Activated CD4-positive, alpha-beta T cell treated with anti-CD3 and anti-CD28 coated beads, Interleukin-2, amount 50 U/mL, for 4 hours (primary cell): ENCODE measurements at places on chromosomes 4 and X.

- DNase-seq, result peak; percentile 56
Measured at GRCh38 chr4:7960790-7961655, 21.4 kb upstream of the AFAP1 start.

DNA sequence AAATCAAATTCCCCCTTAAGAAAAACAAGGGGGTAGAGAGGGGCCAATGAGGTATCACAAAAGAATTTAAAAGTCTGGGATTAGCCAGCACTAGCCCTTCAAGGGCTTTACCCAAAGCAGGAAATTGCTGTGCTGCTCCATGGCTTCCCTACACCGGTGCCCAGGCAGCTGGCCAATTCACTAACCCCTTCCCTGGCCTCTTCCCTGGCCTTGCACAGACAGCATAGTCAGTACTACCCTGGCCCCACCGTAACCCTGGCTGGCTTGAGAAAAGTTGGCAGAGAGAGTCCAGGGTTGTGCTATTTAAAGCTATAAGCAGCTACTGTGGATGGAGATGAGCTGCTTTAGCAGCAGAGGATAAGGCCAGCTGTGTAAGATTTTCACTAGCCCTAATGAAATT lies 43.1 kb downstream of the ADAMTS3 start:
- no peak for DNase-seq

DNA sequence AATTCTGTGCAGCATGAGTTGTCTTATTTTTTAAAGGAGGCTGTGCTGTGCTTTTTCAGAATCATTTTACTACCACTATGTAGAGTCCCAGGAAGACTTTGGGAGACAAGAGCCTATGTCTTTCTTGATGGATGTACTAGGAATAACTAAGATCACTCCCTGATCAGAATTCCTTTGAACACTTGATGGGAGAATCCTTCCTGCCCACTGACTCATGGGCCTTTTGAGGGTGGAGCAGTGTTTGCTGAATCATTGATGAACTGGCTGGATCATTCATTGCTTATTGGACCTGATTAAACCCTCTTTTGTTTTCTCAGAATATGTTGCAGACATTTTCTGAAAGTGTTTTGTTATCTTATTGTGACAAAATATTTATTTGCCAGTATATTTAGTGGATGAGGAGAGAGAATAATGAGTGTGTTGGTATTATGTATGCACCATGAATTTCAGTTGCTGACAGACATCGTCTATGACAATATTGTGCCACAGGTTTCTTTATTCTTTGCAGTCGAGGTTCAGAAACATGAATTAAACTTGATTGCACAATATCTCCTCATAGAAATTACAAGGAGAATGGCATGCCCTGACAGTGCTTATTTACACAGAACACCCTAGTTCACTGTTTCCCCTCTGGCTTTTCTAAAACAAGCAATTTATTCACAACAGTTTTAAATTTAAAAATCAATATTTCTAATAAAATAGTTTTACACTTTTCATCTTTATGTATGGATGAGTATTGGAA lies 36.3 kb downstream of the POU4F2 start:
- no peak for DNase-seq

GRCh38 chr4:150150629-150151062 lies 72.4 kb downstream of the DCLK2 start:
- no peak for DNase-seq

DNA sequence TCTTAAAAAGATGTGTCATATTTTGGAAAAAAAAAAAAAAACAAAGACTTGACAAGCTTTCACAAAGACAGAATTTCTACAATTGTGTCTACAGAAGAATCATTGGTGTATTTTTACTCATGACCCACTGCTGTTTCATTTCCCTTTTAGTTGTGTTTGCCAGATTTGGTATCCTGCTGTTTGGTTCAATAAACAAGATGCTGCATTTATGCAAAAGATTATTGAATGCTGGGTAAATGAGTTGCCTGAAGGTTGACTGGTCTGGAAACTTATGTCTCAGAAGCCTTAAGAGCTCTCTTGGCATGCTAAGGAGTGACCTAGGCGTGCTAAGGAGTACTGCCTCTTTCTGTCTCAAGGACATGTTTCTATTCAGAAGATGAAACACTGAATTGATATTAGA lies 64.9 kb upstream of the NPY2R start:
- DNase-seq, result no peak

GRCh38 chr4:165464813-165465381 lies 86.1 kb downstream of the CPE start:
- no peak for DNase-seq
